ENCODE measurements at places on chromosomes 13 and 19. TPM values are rescaled to one million over a fixed set of nuclear protein-coding genes. Genes with fewer than 3 reads are reported as not detected.

Gene LYPD5
- total RNA-seq, result not detected

Gene LPAR6
- total RNA-seq, result 0.89 TPM

Gene CGB1
- 0.64 TPM for total RNA-seq

Gene GPR4
- total RNA-seq, result 0.13 TPM

Gene SLC10A2
- not detected for total RNA-seq

Gene RBM42
- 143 TPM for total RNA-seq

Gene MEIOSIN
- not detected for total RNA-seq

Gene LILRB3
- 0.05 TPM for total RNA-seq

Gene CELF5
- 0.53 TPM for total RNA-seq

Gene TPTE2
- total RNA-seq, result not detected

Gene ZNF564
- total RNA-seq, result 1.7 TPM

Gene S1PR2
- 1.4 TPM for total RNA-seq

Gene CSNK1A1L
- total RNA-seq, result not detected

Gene KLF5
- total RNA-seq, result 31.9 TPM

Gene ZNF491
- not detected for total RNA-seq

Gene SCAMP4
- 45.8 TPM for total RNA-seq

Gene DNAAF3
- 7.2 TPM for total RNA-seq

Gene MYO9B
- total RNA-seq, result 33.0 TPM

Gene PEAK3
- not detected for total RNA-seq

Measured in A549 treated with CpdA at 1 μM for 4 hours (cell line).